NCI-H2081 (cell line): ENCODE measurements at places on chromosomes 1 and 21.

- DNase-seq: no peak
These were observed 85.9 kb downstream of the LHX8 start for GRCh38 chr1:75220072-75220471.

- DNase-seq: no peak
These were observed 70.8 kb upstream of the MPC2 start for GRCh38 chr1:168007691-168008090.

DNA sequence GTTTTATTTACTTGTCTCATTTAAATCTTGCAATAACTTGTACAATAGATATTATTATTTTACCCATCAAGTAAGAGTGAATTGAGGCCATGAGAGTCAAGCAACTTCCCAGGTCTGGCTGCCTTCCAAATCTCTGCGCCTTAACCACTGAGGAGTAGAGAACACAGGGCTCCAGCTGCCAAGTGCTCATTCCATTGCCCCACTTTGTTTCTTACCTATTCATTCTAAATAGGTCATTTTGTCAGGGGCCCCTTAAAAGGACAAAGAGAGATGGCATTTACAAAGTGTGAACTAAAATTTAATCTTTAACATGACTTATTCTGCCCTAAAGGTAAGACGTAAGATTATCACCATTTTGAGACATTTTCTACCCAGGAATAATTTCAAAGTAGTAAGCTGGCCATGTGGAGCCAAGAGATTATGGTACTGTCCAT is 3.5 kb downstream of the PPP1R15B start:
- peak; percentile 34 for DNase-seq

- DNase-seq: no peak
These were observed 97.3 kb downstream of the MAP3K21 start for GRCh38 chr1:233424779-233425178.

DNA sequence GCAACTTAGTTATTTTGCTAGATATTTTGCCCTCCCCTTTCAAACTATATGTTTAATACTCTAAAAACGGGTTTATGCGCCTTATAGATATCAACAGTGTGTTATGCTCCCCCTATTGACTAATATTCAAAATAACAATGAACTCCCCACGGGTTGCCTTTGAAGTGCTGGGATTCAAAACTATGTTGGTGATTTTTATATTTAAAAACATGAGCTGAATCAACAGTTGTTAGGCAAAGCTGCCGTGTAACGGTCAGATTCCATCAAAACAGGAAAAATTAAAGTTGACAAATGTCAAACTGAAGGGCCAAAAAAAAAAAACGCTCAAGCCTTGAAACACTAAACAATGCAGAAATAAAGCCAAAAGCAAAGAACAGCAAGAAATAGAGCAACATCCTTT is 2.5 kb downstream of the TGFBR3 start:
- no peak for DNase-seq

GRCh38 chr1:4601941-4602340 is 52.5 kb upstream of the AJAP1 start:
- DNase-seq: no peak

DNA sequence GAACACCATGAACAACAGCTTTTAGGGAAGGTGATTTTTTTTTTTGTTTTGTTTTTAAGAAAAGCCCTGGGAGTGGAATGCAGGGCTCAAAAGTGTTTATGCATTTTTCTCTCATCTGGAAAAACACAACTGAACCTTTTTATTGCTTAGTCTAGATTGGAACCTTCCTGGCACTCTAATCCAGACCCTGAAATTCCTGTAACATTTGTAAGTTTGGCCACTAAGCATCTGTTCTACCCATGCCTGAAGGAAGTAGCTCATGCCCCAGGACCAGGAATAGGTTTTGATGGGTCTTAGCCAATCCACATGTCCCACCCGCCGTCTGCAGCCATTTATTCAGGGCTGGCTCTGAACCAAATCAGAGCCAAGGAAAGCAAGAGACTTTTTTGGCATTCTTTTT is 39.7 kb upstream of the SLC2A1 start:
- no peak for DNase-seq

GRCh38 chr1:70509996-70510876 is 99.2 kb downstream of the CTH start:
- DNase-seq: peak; percentile 79

DNA sequence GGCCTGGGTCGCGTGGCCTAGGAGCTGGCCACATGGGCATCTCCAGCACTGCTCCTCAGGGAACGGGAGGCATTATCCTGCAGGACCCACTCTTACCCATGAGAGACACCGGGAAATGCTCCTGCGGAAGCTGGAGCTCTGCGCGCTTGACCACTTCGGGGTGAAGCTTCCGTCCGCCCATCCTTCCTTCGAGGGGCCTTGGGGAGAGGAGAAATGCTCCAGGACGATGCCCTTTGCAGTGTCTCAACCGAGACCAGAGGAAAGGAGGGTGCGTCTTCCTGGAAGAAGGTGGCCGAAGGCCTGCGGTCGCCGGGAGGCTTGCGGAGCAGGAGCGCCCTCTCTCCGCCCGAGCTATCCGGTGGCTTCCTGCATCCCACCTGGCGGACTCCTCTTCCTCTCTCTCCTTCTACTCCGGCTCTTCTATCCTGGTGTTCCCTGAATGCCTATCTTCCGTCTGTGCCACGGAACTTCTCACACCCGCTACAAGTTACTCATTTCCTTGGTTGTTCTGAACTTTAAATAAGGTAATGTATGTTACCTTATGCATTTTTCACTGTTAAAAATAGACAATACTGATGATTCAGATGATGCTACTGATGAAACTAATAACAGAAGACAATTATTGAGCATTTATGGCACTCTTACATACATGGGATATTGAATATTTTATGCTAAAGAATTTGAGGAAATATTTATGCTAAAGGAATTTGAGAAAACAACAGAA is 91.4 kb downstream of the PRKAB2 start:
- DNase-seq: no peak

DNA sequence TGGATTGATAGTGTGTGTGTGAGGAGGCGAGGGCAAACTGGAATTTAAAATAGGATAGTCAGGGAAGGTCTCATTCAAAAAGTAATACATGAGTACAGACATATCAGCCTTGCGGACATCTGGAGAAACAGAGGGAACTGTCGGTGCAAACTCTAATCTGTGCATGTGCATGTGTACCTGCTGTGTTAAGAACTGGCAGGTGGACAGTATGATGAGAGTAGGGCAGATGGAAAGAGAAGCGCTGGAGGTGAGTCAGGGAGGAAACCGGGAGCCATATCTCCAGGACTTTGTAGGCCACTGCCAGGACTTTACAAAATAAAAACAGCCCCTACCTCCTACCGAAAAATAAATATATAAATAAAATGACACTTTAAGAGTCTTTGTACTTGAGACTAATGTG is 31.3 kb upstream of the MYBPHL start:
- DNase-seq: no peak

DNA sequence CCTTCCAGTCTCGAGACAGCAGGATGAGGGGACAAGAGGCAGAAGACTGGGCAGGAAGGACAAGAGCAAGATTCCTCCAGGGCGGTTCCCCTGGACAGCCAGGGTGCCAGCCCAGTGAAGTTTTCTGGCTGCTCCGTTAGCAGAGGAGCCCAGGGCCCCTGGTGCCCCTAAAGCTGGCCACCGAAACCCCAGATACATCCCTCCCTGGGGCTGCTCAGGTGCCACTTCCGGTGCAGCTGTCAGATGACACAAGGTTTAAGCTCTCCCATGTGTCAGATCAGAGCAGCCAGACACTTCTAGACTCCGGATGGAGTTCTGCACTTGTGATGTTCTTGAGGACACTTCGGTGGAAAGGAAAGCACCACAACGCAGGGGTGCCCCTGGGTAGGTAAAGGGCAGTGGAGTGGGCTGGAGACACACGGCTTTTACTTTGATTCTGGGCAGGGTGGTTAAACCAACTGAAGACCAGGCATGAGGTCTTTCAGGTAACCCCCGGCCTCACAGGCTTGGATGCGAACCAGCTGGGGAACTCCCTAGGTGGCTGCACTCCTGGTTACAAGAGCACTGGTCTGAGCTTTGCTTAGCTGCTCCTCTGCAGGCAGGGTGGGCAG is 85.7 kb downstream of the ITPKB start:
- no peak for DNase-seq

GRCh38 chr1:58597076-58597475 is 20.0 kb upstream of the TACSTD2 start:
- DNase-seq: no peak

- DNase-seq: no peak
These were observed 17.2 kb downstream of the JAK1 start for GRCh38 chr1:64948905-64949833.

GRCh38 chr21:34890724-34891612 is 158.1 kb downstream of the RUNX1 start:
- no peak for DNase-seq

- no peak for DNase-seq
These were observed 305.1 kb downstream of the LTN1 start for GRCh38 chr21:28687586-28687985.

DNA sequence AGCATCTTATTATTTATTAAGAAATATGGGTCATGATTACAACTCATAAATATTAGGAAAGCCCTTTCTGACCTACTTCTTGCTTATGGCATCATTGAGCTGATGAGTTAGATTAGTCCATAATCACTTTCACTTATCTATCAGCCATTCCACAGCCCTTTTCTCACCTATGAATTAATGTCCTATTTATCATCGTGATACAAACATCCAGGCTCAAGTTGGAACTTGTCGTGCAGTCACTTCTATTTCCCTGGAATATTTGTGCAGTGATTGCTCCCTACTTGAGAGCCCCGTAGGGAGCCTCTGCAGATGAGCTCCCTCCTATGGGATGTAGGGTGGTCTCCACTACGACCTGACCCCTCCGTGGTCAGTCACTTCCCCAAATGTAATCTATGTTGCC is 8.1 kb upstream of the F3 start:
- no peak for DNase-seq

GRCh38 chr1:183834568-183834967 is 29.6 kb downstream of the RGL1 start:
- no peak for DNase-seq

GRCh38 chr1:22452481-22452957 is 868 bp downstream of the ZBTB40 start:
- peak; percentile 47 for DNase-seq

GRCh38 chr1:2018217-2019171 is 651 bp upstream of the GABRD start:
- DNase-seq: no peak

- DNase-seq: no peak
These were observed 134.7 kb downstream of the HLX start for GRCh38 chr1:221013691-221014660.

DNA sequence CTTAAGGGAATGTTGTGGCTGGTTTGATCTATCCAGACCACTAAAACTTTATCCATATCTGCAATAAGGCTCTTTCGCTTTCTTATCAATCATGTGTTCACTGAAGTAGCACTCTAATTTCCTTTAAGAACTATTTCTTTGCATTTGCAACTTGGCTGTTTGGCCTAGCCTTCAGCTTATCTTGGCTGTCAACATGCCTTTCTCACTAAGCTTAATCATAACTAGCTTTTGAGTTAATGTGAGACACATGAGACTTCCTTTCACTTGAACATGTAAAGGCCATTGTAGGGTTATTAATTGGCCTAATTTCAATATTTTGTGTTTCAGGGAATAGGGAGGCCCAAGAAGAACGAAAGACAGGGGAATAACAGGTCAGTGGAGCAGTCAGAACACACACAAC is 124.7 kb downstream of the TNFSF18 start:
- no peak for DNase-seq

DNA sequence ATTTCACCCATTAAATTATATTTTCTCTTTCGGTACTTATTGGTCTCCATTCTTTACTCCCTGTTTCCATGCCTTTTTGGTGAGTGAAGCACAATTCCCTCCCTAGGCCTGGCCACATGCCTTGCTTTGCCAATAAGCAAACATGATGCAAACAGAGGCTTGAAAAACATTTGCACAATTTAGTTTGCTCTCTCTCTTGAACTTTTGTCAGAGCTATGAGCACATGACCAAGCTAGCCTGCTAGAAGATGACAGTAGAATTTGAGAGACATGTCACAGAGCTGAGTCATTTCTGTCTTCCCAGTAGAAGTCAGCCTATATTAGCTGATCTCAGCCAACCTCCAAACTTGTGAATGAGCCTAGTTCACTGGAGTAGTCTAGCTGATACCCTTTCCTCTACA is 24.6 kb downstream of the ANGPTL3 start:
- DNase-seq: peak; percentile 6

- DNase-seq: no peak
These were observed 22.7 kb downstream of the POFUT2 start for GRCh38 chr21:45264912-45265515.

DNA sequence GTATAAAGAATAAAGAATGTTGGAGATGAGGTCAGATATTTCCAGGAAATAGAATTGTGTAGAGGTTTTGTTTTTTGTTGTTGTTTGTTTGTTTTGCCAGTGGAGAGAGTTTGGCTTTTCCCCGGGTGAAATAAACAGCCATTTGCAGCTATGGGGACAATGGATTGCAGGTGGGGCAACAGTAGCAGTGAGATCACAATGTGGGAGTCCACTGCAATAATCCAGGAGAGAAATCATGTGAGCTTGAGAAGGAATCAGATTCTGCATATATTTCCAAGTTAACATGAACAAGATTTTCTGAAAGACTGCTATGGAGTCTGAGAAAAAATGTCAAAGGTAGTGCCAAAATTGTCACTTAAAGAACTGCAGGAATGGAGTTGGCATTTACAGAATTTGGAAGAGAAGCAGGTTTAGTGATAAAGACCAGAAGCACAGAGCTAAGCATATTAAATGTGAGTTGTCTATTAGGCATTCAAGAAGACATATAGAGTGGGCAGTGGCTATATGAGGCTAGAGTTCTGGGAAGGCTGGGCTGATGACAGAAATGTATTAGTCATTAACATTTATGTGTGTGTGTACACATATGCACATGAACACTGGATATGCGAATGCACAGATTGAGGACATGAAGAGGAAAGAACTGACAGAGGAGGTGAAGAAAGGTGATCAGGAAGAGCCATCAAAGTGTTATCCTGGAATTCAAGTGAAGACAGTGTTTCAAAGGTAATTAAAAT is 729.6 kb upstream of the PTBP2 start:
- no peak for DNase-seq

DNA sequence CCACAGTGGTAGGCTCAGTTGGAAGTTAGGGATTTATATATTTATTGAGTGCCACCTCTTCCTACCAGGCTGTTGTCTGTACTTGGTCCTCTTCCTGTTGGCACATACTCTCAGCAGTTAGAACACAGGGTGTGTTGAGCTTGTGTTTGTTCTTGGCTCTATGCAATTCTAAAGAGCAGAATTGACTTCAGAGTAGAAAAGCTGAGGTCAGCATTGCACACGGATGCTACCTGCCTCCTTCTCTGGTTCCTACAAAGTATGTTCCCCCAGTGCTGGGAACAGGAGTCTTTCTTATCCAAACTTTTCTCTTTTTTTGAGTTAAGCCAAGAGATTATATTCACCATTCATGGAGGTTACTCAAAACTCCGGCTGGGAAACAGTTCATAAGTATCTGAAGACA is 16.5 kb upstream of the CD53 start:
- no peak for DNase-seq

GRCh38 chr21:45823100-45823681 is 158.4 kb upstream of the COL6A1 start:
- no peak for DNase-seq

- DNase-seq: no peak
These were observed 25.6 kb downstream of the RGS1 start for GRCh38 chr1:192601143-192601542.

GRCh38 chr1:25486602-25487001 is 55.9 kb downstream of the MACO1 start:
- no peak for DNase-seq

GRCh38 chr1:200005165-200005564 is 22.3 kb upstream of the NR5A2 start:
- no peak for DNase-seq
